ENCODE measurements at places on chromosomes 7 and 10.

GRCh38 chr7:29243910-29244655 is 49.5 kb downstream of the CHN2 start:
- DNase-seq = peak; percentile 12

- DNase-seq = no peak
Observed at GRCh38 chr10:49615721-49616120, 1.9 kb downstream of the CHAT start.

DNA sequence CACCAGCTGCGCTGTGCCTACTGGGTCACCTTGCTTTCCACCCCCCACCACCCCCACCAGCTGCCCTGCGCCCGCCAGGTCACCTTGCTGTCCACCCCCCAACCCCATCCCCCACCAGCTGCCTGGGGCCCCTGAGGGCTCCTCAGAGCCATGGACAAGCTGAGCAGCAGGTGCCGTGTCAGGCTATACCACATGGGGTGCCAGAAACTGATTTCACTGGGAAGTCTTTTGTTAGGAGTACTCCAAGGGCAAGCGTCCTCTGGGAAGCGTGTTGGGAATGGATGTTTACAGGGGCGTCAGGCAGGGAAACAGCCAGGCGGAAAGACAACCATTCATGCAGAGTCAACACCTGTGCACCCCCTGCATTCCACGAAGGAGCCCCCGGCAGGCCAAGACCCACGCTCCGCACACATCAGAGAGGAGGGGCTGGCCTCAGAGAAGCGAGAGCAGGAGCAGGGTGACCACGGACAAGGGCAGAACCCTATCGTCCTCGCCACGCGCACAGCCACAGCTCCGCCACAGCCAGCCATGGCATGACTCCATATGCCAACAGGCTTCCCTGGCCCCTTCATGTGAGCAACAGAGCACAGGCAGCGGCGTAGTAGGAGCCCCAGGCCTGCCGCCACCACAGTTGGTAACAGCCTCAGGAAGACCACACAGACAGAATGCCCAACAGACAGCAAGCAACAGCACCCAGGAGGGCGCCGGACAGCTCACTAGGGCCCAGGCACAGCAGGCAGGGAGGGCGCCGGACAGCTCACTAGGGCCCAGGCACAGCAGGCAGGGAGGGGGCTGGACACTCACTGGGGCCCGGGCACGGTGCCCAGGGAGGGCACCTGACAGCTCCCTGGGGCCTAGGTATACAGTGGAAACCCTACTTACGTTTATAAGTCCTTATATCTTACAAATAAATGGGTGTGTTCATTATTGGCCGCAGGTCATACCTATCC is 180.8 kb downstream of the MAD1L1 start:
- no peak for DNase-seq

GRCh38 chr7:2956526-2957368 is 86.9 kb downstream of the CARD11 start:
- DNase-seq = no peak

DNA sequence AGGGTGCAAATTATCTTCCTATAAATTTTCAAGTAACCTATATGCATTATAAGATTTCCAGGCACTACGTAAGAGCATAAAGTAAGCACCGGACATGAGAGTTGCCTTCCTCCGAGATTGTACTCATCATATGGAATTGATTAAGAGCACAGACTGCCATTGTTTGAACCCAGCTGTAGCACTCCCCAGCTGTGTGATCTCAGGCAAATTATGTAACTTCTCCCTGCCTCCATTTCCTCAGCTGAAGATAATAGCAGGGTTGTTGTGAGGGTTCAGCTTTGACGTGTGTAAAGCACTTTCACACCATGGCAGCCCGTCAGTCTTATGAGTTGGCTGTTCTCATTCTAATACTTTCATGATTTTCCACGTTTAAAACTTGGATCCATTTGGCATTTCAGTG is 122.6 kb downstream of the ITIH5 start:
- no peak for DNase-seq

GRCh38 chr7:44320141-44320540 is 5.3 kb downstream of the CAMK2B start:
- DNase-seq = no peak

DNA sequence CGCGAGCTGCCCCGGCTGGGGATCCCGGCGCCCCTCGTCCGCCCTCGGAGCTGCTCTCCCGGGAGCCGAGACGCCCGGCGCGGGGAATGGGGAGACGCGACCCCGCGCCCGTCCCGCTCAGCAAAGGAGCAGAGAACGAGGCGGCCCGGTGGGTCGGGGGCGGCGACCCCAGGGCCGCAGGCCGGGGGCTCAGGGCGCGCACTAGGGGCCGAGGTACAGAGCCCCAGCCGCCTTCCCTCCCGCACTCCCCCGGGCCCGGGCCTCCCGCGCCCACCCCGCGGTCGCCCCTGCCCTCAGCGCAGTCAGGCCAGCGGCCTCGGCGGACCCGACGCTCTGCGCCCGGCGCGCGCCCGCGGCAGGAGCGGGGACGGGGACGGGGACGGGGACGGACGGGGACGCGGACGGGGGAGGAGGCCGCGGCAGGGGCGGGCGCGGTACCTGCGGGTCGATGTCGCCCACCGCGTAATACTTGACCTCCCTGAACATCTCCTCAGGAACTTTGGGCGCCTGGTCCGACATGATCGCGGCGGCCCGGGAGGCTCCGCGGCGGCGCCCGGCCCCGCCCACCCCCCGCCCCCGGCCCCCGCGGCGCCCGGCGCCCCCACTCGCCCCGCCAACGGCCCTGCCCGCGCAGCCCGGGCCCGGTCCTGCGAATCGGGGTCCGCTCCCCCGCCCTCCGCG is 373 bp downstream of the PAXIP1 start:
- DNase-seq = no peak

- DNase-seq = no peak
Observed at GRCh38 chr10:129328546-129328945, 138.5 kb upstream of the MGMT start.

DNA sequence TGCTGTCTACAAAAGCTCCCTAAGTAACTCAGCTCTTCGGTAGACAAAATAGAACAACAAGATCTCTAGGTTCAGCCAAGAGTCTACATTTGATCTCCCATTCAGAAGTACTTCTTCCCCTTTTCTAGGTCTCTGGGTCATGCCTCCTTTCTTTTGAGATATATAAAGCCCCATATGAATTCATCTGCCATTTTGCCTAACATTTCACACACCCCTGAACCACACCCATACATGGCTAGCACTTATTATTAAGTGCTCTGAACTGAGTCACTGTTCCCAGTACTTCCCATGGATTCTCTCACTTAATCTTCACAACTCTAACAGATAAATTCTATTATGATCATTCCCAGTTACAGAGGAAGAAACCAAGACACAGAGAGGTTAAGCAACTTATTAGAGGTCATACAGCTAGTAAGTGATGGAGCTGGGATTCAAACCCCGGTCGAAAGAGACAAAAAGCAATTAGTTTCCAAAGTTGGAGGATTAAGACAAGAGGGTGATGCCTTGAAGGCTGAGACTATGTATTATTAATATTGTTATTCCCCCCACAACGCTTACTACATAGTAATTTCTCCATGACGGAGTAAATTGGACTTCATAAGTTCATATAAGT is 17.3 kb downstream of the MYOF start:
- no peak for DNase-seq

GRCh38 chr7:50312250-50313162 is 8.0 kb downstream of the IKZF1 start:
- no peak for DNase-seq

DNA sequence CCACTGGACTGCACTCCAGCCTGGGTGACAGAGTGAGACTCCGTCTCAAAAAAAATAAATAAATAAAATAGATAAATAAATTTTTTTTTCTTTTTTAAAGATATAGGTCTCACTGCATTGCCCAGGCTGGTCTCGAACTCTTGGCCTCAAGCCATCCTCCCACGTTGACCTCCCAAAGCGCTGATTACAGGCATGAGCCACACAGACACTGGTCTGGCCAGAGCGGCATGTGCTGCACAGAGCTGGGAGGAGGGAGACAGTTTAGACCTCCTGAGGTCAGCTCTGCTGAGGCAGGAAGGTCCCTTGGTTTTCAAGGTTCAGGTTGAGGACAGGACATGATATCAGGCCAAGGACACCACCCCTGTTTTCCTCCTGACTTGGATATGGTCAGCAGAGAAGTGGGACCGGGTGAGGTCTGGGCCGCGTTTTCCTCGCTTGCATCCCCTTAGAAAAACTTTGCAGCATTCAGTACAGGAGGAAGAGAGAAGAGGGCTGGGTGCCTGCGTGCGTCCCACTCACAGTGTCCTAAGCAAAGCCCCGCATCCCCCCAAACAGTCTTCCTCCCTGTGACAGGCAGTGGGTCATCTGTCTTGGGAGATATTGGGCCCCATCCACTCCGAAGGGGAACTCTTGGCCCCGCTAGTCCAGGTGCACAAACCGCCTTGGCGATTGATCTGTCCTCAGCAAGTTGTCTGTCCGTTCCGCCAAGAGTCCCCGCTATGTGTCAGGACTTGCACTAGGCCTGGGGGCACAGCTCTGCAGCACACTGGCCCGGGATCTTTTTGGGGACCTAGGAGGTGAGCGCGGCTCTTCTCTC is 56.1 kb downstream of the ZNF727 start:
- DNase-seq = no peak

GRCh38 chr10:13613519-13613918 is 26.8 kb downstream of the PRPF18 start:
- DNase-seq = no peak

DNA sequence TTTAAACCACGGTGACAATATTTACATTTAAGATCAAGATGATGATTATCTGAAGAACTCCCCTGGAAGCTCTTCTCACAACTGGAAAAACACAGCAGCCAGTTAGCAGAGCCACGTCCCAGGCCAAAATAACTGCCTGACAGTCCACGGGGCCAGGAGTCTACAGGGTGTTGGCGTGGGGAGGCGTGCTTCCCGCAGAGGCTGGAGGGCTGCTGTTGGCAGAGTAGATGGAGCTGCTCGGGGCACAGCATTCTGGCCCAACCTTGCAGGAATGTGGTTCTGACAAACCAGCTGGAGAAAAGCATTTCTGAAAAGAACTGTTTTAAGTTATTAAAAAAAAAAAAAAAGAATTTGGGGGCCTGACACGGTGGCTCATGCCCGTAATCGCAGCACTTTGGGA is 177.9 kb downstream of the EBF3 start:
- DNase-seq = no peak

DNA sequence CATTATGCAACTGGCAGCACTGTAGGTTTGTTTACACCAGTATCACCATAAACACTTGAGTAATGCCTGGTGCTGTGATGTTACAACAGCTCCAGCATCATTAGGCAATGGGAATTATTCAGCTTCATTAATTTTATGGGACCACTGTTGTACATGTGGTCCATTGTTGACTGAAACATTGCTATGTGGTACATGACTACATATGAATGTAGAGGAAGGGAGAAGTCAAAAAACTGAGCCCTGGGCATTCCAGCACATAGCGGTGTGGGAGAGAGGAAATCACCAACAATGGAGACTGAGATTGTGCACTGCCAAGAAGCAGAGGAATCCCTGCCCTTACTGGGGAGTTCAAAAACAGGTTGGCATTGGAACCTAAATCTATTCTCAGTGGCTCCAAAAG is 89.0 kb downstream of the TRIM24 start:
- DNase-seq = no peak

GRCh38 chr10:92436611-92437010 is 137.3 kb downstream of the IDE start:
- no peak for DNase-seq

DNA sequence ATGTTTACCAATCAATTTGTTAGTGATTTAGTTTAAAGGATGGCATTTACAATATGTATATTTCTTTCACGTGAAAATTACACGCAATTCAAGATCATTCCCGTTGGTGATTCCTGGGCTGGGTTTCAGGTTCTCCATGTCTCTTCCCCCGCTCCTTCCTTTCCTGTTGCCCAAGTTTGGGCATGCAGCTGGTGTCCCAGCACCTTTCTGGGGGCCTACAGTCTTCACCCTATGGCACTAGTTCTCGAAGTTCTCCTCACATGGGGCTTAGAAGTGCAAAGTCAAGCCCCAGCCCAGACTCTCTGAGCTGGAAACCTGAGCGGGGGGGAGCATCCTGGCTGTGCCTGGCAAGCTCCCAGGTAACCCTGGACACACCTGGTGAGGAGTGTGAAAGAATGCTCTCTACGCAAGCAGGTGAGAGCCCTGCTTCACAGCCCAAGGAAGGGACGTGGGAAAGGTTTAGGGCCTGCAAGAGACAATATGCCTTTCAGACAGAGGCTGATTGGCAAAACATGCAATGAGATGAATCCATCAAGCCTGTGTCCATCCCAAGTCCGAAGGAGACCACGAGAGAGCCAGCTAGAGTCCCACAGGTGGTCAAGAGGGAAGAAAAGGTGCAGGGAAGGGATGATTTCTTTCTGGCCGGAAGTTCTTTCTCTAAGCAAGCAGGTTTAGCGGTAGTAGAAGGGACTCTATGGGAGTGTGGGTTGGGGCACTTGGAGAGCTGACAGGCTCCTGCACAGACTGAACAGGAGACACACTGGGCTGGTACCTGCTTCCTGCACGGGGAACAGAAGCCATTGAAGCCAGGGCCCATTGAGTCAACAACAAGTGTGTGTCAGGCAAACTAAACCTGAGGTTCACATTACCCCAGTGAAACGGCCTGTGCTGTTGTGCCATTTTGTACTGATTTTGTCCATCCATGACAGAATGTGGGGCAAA is 131.1 kb downstream of the ADARB2 start:
- DNase-seq = no peak

- DNase-seq = no peak
Observed at GRCh38 chr10:81502677-81503359, 372.2 kb upstream of the NRG3 start.

DNA sequence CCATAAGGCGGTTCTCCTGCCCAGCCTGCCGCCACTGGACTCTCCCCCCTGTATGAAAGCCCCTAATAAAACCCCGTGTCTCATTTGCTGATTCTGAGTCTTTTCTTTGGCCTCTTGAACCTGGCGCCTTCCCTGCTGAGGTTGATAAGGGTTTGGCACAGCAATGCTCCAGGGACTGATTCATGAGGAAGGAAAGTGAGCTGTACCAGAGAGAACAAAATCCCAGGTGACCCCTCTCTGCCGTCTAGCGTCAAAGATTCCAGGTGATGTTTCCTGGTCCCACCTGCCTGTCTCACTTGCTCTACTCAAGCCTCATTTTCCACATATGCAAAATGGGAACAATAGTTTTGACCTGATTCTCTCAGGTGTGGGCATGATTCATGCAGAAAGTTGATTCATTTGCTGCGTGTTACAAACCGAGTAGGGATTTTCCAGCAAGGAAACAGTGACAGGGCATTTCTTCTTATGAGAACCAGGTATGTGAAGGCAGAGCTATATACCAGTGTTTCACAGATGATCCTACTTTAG is 730.6 kb upstream of the IGFBP3 start:
- DNase-seq = no peak

GRCh38 chr7:99096124-99096887 is 47.6 kb downstream of the SMURF1 start:
- no peak for DNase-seq

GRCh38 chr7:116212869-116213268 is 2.5 kb downstream of the TES start:
- no peak for DNase-seq

- no peak for DNase-seq
Observed at GRCh38 chr10:59991661-59992060, 85.3 kb upstream of the CCDC6 start.

- DNase-seq = no peak
Observed at GRCh38 chr10:119673271-119673670, 22.1 kb downstream of the BAG3 start.

- no peak for DNase-seq
Observed at GRCh38 chr7:6158424-6159096, 113.9 kb downstream of the CYTH3 start.

Data from T follicular helper cell (primary cell).